ENCODE measurements at places on chromosomes 1 and 21. TPM values are rescaled to one million over a fixed set of nuclear protein-coding genes. Genes with fewer than 3 reads are reported as not detected.

Gene ANKRD45
- total RNA-seq, result 0.29 TPM

Gene AMIGO1
- total RNA-seq, result 3.6 TPM

Gene APOBEC4
- not detected for total RNA-seq

Gene S100B
- total RNA-seq, result 0.29 TPM

Gene SETDB1
- 35.9 TPM for total RNA-seq

Gene GJA4
- total RNA-seq, result 0.15 TPM

Gene FNDC5
- 0.87 TPM for total RNA-seq

Gene LAD1
- not detected for total RNA-seq

Gene SRSF11
- total RNA-seq, result 113 TPM

Gene TFF2
- total RNA-seq, result not detected

Gene TRNP1
- 59.7 TPM for total RNA-seq

Gene CD84
- total RNA-seq, result not detected
